ENCODE measurements at places on chromosomes 2 and 18.

DNA sequence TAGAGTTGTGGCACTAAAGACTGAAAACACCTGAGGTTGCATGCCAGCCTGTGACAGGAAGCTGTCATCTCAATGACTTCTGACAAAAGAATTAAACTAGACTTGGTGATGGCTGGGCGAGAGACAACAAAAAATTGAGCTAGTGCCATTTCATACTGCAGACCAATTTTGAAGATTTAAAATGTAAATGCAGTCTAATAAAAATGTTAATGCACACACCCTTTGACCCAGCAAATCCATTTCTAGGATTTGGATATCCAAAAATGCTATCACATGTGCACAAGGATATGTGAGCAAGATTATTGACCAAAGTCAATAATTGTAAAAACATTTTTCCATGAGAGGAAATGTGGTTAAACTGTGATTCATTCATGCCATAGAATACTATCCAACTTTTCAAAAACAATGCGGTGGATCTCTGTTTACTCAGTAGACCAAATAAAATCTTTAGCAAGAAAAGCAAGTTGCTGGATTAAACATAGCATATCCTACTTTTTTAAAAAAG lies 5.6 kb downstream of the FBXO36 start:
- DNase-seq = no peak

GRCh38 chr2:74502720-74503505 lies 3.5 kb upstream of the LBX2 start:
- DNase-seq = no peak

DNA sequence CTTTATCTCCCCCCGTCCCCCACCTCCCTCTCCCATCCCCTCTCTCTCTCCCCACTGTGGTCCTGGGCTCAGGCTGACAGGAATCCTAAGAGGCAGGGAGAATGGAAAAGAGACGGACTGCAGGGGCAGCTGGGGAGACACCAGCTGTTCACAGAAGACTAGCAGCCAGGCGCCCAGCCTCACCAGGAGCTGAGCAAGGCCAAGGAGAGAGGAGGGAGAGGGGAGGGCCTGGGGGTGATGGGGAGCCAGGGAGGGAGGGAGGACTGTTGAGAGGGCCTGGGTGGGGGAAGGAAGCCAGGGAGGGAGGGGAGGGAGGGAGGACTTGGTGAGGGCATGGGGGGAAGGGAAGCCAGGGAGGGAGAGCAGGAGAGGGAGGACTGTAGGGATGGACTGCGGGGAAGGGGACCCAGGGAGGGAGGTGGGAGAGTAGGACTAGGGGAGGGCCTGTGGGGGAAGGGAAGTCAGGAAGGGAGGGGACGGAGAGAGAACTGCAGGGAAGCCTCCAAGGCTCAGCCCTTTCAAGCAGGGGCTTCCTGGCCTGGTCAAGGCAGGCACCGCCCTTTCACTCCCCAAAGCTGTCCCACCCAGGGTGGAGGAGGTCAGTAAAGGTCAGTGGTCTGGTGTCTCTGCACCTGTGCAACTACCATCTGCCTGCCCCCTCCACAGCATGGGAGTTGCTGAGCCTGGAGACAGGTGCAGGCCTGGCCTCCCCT lies 517.7 kb upstream of the MYT1L start:
- DNase-seq = peak; percentile 82

GRCh38 chr18:80245781-80246444 lies 1.4 kb downstream of the PARD6G start:
- peak; percentile 32 for DNase-seq

GRCh38 chr2:68992933-68993332 lies 18.5 kb downstream of the GKN1 start:
- no peak for DNase-seq

DNA sequence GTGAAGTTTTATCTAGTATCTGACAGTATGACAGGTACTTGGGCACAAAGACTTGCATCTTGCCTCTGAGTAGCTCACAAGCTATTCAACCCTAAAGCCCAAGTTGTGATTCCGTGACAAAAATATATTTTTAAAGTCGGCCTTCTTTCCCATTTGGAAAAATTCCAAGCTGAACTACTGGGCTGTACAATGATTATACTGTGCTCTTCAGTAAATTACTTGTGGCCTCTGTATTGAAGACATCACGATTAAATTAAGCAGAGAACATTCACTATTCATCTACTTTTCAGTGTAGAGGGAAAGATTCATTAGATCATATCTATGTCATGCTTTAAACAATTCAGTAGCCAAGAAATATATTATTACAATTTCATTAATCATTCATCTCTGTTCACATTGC lies 282.2 kb downstream of the CDH2 start:
- no peak for DNase-seq

- no peak for DNase-seq
Observed at GRCh38 chr2:50773211-50773932, 258.6 kb downstream of the NRXN1 start.

- no peak for DNase-seq
Observed at GRCh38 chr2:226742347-226742746, 57.3 kb downstream of the IRS1 start.

DNA sequence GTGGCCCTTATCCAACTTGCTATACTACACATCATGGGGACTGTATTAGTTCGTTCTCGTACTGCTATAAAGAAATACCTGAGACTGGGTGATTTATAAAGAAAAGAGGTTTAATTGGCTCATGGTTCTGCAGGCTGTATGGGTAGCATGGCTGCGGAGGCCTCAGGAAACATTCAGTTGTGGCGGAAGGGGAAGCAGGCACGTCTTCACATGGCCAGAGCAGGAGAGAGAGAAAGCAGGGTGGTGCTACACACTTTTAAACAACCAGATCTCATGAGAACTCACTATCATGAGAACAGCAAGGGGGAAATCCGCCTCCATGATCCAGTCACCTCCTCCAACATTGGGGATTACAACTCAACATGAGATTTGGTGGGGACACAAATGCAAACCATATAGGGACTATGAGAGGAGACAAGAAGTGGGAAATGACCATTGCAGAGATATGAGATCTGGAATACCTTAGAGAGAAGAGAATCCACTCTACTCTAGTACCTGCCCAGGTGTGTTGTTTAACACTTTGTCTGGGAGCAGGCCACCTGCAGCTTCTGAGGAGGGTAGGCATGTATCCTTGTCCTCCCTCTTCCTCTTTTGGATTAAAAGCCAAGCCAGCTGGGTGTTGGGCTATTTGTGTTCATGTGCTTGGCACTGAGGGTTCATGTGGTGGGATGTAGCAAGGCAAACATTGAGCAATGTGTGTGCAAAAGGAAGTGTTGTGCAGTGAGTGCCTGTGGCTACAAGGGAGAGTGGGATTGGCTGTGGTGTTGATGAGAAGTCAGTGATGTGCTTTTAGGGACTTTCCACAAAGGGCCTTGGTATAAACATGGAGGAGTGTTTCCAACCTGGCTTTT lies 22.8 kb downstream of the TTLL4 start:
- no peak for DNase-seq

- no peak for DNase-seq
Observed at GRCh38 chr2:20755132-20755800, 67.6 kb downstream of the LDAH start.

GRCh38 chr2:118121986-118122524 lies 33.8 kb downstream of the INSIG2 start:
- no peak for DNase-seq

Measured in DMS79 treated with DMSO at 0.1 percent for 48 hours (cell line).